ENCODE measurements at places on chromosomes 12 and 14. TPM values are rescaled to one million over a fixed set of nuclear protein-coding genes. Genes with fewer than 3 reads are reported as not detected.

DNA sequence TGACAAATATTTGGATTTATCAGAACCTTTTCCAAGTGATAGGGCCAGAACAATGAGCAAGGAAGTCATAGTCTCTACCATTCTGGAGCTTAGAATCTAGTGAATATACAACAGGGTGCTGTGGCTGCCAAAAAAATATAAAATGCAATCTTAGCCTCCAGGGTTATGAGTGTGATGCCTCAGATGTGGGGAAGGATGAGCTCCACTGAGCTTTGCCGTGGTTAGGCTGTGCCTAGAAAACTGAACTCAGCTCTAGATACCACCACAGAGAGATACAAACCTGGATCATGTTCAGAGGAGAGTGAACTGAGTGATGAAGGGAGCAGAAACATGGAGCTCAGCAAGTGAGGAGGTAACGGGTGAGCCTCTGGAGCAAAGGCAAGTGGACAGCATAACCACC is 138.1 kb upstream of the HIF1A start:
- no peak for DNase-seq

Gene GALC
- 18.8 TPM for polyA plus RNA-seq

GRCh38 chr14:94469261-94469660 is 6.7 kb downstream of the SERPINA9 start:
- no peak for DNase-seq

Gene RAD51B
- polyA plus RNA-seq: 7.3 TPM

- DNase-seq: no peak
These were observed 8.2 kb upstream of the PPP2R5E start for GRCh38 chr14:63551332-63551731.

DNA sequence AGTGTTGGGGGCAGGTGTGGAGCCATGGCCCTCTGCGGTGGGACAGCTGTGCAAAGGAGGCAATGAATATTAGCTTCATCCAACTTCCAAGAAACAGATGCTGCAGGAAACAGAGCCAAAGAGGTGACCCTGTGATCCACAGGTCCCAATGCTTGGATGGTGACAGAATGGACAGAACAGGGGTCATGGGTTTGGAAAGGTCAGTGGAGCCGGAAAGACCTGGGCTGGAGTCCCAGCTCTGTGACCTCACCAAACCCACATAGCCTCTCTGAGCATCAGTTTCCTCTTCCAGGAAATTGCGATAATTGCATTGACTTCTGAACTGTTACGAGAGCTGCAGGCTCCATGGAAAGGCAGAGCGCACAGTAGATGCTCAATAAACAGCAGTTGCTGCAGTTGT is 110.2 kb upstream of the GSC start:
- no peak for DNase-seq

- no peak for DNase-seq
These were observed 107.2 kb upstream of the VASH1 start for GRCh38 chr14:76653875-76654572.

Gene ANKRD9
- 26.4 TPM for polyA plus RNA-seq

DNA sequence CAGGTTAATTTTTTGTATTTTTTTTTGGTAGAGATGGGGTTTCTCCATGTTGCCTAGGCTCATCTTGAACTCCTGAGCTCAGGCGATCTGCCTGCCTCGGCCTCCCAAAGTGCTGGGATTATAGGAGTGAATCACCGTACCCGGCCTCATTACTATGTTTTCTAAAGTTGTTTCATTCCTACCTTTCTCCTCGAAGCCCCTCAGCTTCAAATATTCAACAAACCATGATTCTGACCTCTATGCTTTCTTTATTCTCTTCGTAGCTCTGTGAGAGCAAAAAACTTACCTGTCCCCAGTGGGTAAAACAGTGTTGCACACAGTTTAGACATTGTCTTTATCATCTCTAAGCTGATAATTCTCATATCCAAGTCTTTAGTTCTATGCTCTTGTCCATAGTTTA is 26.2 kb upstream of the MDM2 start:
- DNase-seq: no peak

Gene PLEKHG7
- polyA plus RNA-seq: 0.13 TPM

GRCh38 chr14:33676135-33676566 is 274.7 kb downstream of the EGLN3 start:
- no peak for DNase-seq

GRCh38 chr12:75578546-75578945 is 67.1 kb upstream of the KRR1 start:
- no peak for DNase-seq

GRCh38 chr14:41051801-41052200 is 554.9 kb upstream of the LRFN5 start:
- DNase-seq: no peak

Gene PYGL
- polyA plus RNA-seq: 36.2 TPM

Gene SCYL2
- polyA plus RNA-seq: 31.1 TPM

Gene FOXG1
- polyA plus RNA-seq: 0.05 TPM

GRCh38 chr14:96617635-96618034 is 115.5 kb downstream of the PAPOLA start:
- no peak for DNase-seq

GRCh38 chr12:1691123-1692007 is 495 bp downstream of the ADIPOR2 start:
- DNase-seq: no peak

DNA sequence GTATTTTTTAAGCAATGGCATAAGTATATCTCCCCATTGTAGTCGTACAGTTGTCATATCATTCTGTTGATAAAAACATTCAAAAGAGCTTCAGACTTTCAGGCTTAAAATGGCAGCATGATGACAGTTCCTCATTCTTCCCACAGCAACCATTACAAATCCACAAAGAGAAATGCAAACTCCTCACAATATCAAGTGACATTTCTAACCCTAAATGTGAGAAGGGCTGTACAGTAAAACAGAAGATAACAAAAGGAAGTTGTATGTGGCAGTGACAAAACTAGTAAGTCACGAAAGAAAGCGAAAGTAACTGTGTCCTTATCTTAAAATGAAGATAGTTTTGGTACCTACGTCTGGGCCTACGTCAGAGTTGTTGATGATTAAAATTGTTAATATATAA is 46.7 kb downstream of the GXYLT1 start:
- no peak for DNase-seq

DNA sequence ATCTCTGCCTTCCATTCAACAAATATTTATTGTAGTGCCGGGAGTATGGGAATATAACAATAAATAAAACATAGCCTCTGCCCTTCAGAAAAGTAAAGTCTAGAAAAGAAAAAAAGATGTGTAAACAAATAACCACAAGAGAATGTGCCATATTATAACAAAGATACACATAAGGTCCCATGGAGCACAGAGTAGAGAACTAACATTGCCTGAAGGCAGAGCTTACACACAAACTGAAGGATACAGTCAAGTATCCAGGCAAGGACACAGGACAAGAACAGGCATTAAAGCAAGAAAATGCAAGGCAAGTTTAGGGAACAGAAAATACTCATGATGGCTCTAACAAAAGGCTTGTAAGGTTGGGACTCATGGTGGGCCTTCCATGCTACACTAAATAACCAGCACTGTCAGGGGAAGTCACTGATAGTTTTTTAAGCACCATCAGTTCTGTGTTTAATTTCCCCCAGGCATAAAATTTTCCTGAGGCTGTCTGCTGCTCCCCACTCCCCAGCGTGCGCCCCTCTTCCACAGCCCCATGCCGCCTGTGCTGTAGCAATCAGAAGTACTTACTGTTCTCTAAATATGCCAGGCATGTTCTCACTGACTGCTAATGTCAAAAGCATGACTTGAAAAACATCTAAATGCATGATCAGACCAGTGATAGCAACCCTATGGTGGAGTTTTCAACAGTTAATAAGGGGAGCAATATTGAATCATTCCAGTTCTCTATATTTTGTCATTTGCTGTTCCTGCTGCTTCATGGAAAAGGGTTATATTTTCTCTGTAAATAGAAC is 77.8 kb downstream of the ANKS1B start:
- DNase-seq: no peak

- DNase-seq: no peak
These were observed 7.6 kb upstream of the STAT6 start for GRCh38 chr12:57118711-57119271.

Measured in forelimb muscle (tissue), 1 donor.